ENCODE measurements at places on chromosomes 7 and 10.

- DNase-seq = no peak
Observed at GRCh38 chr10:988667-989545, 672 bp downstream of the GTPBP4 start.

- DNase-seq = no peak
Observed at GRCh38 chr7:82624337-82624736, 180.8 kb upstream of the CACNA2D1 start.

GRCh38 chr7:77538281-77539212 lies 1.5 kb downstream of the PTPN12 start:
- DNase-seq = no peak

DNA sequence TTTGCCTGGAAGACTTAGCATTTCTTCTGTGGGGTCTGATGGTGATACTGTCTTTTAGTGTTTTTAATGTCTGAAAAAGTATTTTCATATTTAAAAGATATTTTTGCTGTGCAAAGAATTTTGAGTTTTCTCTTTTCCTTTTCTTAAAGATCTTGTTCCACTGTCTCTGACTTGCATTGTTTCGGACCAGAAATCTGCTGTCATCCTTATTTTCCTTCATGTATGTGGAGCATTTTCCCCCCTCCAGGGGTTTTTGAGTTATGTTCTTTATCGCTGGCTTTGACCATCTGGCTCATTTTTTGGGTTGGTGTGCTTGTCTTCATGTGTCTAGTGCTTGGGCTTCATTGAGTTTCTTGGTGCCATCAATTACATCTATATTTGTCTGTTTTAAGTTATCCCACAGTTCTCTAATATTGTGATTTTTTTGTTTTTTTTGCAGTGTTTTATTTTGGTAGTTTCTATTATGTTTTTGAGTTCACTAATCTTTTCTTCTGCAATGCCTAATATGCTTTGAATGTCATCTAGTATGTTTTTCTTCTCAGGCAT lies 119.9 kb downstream of the MGMT start:
- no peak for DNase-seq

- no peak for DNase-seq
Observed at GRCh38 chr7:15603124-15603523, 41.3 kb upstream of the AGMO start.

GRCh38 chr7:68770649-68771048 lies 827.6 kb upstream of the AUTS2 start:
- DNase-seq = no peak

GRCh38 chr10:113663908-113664307 lies at the start of gene NRAP:
Gene NRAP, minus strand, starts transcription at chr10:113664041. Its CDS starts 159 bp downstream, at chr10:113663882.
- DNase-seq = no peak

DNA sequence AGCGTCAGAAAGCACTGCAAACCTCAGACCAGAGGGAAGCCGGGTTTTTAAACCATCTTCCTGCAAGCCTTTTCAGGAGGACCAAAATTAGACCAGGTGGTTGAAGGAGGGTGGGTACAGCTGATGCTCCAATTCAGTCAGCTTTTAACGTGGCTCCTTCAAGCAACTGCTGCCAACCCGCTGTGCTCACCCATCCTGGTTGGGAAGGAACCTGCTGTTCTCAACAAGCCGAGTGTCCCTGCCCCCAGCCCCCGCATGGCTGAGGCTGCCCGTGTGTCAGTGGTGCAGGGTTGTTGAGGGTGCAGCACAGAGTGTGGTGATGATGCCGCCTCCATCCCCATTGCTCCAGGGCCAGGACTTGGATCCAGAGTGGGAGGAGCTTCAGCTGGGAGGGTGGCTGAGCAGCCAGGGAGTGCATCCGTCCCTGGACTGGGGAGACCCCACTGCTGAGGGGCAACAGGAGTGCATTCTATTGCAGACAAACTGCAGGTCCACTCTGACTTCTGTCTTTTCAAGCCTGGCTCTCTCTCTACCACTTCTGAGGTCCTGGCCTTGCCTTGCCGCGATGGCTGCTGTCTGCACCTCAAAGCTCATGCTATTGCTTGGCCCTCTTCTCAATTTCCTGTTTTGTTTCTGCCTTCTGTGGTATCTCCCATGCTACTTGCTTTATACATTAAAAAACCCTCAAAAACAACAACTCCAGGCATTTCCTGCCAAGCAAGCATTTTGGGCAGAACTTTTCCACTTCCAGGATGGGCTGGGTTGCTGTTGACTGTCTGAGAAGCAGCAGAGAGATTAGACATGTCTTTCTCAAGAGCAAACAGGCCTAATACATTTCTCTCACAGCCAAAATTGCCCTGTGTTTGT lies 134.7 kb downstream of the DNAJB6 start:
- no peak for DNase-seq

GRCh38 chr7:66867198-66867790 lies 53.7 kb upstream of the TMEM248 start:
- no peak for DNase-seq

DNA sequence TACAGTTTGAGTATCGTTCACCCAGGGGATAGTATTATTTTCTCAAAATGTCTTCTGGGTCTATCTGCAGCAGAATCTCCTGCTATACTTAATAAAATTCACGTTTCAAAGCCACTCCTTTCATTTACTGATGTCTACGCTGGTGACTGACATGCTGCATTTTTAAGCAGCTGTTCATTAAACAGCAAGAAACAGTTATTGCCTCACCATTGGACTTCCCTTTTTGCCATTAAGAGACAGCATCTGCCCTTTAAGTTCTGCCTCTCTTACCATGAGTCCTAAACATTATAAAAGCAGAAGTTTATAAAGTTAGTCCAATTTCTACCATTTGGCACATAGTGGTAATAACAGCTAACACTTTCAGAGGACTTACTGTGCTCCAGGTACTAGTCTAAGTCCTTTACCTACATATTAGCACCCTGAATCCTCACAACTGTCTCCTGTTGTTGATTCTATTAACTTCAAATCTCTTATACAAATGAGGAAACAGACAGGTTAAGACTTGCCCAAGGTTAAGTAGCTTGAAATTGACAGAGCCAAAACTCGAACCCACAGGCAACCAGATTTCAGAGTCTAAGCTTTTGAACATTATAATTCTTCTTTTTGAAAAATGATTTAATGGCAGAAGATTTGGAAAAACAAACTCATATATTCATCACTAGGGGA lies 169.5 kb downstream of the SNX13 start:
- DNase-seq = no peak

DNA sequence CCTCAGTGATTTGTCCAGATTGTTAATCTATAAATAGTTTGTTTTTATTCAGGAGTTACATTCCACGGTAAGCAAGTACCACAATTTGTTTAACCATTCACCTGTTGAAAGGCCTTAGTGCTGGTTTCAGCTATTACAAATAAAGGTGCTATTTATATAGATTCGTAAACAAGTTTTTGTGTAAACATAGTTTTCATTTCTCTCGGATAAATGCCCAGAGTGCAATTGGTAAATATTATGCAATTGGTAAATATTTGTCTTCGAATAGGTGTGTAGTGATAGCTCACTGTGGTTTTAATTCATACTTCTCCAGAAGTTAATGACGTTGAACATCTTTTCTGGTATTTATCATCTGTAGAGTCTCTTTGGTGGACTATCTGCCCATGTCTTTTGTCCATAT lies 76.4 kb upstream of the RSU1 start:
- DNase-seq = no peak

DNA sequence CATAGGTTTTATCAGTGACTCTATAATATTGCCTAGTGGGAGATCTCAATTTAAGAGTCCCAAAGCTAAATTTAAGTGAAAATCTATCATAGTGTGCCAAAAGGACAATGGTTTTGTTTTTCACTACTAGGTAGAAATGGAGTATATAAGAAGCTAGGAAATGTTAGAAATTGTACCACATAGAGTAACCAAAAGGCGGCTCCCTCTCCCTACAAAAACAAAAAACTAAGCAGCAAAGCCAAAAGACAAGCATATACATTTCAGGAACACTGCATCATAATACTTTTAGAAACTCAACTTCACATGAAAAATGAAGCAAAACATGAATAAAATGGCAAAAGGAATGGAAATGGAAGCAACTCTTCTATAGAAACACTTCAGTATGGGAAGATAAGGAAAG lies 271.6 kb downstream of the CACNA2D1 start:
- no peak for DNase-seq

DNA sequence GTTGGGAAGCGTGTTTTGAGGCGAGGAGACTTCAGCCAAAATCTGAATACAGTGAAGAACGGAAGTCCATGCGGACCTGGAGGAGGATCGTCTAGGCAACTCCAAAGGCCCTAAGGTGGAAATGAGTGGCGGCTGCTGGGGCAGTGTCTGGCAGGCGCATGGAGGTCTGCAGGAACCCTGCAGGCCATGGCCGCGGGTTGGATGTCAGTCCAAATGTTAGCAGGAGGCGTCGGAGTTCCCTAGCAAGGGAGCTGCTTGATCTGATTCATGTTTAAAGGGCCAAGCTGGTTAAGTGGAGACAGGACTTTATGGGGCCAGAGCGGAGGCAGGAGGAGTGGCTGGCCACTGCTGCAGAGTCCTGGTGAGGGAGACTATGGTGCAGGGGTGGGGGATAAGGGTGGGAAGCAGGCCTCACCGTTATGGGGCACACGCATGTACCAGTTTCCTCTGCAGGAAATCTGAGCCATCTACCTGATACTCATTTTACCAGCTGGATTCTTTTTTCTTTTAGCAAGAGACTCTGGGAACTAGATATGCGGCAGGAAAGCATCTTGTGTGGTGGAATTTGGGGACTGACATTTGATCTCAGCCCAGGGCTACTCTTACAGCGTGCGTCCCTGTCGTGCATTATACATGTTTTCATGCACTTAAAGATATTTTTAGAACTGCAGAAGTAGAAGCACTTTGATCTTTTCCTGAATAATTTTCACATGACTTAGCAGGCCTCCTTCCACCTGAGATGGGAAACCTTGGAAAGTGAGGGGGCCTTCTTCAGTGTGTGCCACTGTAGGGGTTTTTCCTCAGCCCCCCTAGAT lies 6.6 kb upstream of the REPIN1 start:
- no peak for DNase-seq

DNA sequence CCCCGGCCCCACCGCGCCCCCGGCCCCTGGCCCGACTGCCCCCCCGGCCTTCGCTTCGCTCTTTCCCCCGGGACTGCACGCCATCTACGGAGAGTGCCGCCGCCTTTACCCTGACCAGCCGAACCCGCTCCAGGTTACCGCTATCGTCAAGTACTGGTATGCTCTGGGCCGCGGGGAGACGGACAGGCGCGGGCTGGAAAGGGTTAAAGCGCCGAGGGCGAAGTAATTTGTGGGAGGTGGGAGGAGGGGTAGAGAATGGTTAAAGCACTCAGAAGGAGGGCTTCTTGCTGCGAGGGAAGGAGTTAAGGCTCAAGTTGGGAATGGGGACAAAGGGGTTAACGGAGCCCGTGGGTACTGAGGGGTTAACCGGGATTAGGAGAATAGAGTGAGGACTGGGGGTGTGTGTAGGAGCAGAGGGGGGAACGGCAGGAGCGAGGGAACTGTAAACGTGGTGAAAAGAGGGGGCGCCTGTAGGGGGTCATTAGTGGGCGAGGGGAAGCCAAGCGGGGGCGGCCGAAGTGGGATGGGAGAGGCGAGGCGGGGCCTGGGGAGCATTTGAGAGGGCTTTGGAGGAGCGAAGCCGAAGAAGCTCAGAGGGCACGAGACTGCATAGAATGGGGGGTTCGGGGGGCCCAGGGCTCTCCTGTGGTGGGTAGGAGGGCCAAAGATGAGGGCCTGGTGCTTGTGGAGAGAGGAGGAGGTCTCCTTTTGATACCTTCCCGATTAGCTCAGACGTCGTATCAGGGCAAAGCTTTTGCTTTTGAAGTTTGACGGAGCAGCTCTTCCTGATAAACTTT lies 605 bp downstream of the SUFU start:
- DNase-seq = no peak
